ENCODE measurements at places on chromosomes 5 and 9.

GRCh38 chr5:54718656-54719055 is 201.1 kb downstream of the SNX18 start:
- peaks cover 11% of the 10 kb centered on the region for H3K4me1 ChIP-seq
- H3K4me3 ChIP-seq: no peak overlapping the region
- peak; percentile 68 for ATAC-seq
- no peaks in the 10 kb centered on the region for H3K27me3 ChIP-seq

- H3K36me3 ChIP-seq: no peaks in the 10 kb centered on the region
- peaks cover 41% of the 10 kb centered on the region for H3K27me3 ChIP-seq
- no peak for ATAC-seq
- H3K27ac ChIP-seq: no peak overlapping the region
- H3K4me3 ChIP-seq: no peak overlapping the region
These were observed 16.9 kb upstream of the CPLX2 start for GRCh38 chr5:175854231-175855040.

DNA sequence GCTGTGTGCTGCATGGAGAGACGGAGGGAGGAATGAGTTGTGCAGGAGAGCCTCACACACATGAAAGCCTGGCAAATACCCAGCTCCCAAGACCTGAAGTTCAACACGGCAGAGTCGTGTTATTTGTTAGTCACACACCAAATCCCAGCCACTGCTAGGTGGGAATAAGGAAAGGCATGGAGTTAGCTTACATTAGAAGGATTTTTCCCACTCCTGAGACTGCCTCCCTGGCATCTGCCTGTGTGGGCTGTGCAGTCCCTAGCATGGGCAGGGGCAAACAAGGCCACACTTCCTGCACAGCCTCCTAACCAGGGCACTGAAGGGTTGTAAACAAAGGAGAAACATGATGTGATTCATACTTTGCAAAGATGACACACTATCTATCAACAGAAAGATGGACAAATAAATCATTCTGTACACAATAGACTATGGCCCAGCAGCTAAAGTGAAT is 306.8 kb downstream of the SPOCK1 start:
- no peaks in the 10 kb centered on the region for H3K27me3 ChIP-seq
- no peak for ATAC-seq
- H3K36me3 ChIP-seq: no peaks in the 10 kb centered on the region
- no peak overlapping the region for H3K4me3 ChIP-seq
- H3K4me1 ChIP-seq: no peaks in the 10 kb centered on the region

DNA sequence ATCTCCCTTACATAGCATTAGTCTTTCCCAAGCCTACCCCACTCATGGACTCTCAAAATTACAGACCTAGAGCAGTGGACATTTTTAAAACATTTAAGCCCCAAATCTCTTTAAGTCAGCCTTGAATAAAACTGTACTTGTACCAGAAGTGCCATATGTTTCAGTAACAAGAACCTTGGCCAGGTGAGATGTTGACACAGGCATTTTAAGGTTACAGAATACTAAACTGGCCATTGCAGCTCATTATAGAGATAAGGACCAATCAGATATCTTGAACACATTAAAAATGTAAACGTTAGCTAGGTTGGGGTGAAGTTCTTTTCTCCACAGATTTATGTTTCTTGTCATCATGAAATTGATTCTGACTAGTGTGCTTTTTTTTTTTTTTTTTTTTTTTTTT is 103.8 kb upstream of the MIER3 start:
- no peaks in the 10 kb centered on the region for H3K36me3 ChIP-seq
- H3K27me3 ChIP-seq: peaks cover 7% of the 10 kb centered on the region
- H3K4me1 ChIP-seq: no peaks in the 10 kb centered on the region
- no peak for ATAC-seq
- no peak overlapping the region for H3K27ac ChIP-seq

- no peaks in the 10 kb centered on the region for H3K4me1 ChIP-seq
- no peaks in the 10 kb centered on the region for H3K36me3 ChIP-seq
- no peak overlapping the region for H3K27ac ChIP-seq
These were observed 55.7 kb upstream of the FANCC start for GRCh38 chr9:95373069-95373681.

DNA sequence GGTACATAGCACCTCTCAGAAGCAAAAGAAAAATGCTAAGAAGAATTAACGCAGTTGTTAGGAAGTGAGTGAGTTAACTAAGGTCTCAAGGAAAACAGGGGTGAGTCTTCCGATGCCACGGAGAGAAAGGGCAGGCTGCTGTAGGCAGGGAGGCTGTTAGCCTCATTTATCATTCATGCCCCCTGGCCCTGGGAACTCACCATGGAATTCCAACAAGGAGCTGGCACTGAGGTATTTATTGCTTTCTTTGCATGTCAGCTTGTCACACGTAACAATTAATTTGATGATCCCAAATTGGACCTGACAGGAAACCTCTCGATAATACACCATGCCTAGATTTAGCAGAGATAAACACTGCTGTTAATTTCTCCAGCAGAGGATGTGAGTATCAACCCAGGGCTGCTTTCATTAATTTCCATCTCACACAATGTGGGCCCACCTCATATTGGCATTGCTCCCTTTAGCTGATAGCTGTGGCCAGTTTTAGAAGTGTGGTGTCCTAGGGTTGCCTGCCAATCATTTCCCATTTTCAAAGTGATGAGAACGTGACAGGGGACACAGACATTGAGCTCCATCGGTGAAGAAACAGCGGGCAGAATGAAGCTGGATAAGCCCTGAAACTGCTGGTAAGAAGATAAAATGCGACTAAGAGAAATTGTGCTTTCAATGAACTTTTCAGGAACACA is 45.3 kb downstream of the DAP start:
- no peak overlapping the region for H3K4me3 ChIP-seq
- H3K36me3 ChIP-seq: peaks cover 47% of the 10 kb centered on the region
- no peaks in the 10 kb centered on the region for H3K27me3 ChIP-seq

GRCh38 chr9:37370968-37371563 is 51.4 kb upstream of the GRHPR start:
- no peaks in the 10 kb centered on the region for H3K4me1 ChIP-seq
- H3K27ac ChIP-seq: no peak overlapping the region
- ATAC-seq: no peak
- no peaks in the 10 kb centered on the region for H3K36me3 ChIP-seq
- H3K4me3 ChIP-seq: no peak overlapping the region

DNA sequence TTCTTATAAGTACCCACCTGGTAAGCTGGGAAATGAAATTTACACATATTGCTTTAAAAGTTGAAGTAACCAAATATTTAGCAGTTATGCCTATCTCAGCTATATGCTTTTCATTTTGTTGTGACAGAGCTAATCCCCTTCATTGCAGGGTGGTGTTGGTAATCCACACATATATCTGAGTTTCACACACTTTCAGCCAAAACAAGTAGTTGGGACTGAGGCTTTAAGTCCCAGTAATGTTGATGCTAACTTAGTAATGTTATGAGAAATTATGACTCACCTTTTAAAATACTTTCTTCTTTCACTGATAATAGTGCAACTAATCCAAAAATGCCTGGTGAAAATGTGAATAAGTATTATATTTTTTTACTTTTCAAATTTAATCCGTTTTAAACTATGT is 19.2 kb upstream of the RICTOR start:
- H3K4me3 ChIP-seq: no peak overlapping the region
- H3K36me3 ChIP-seq: no peaks in the 10 kb centered on the region
- H3K4me1 ChIP-seq: no peaks in the 10 kb centered on the region
- H3K27ac ChIP-seq: no peak overlapping the region
- H3K27me3 ChIP-seq: no peaks in the 10 kb centered on the region

- no peaks in the 10 kb centered on the region for H3K36me3 ChIP-seq
- peaks cover 11% of the 10 kb centered on the region for H3K4me1 ChIP-seq
- H3K27me3 ChIP-seq: no peaks in the 10 kb centered on the region
- ATAC-seq: no peak
- no peak overlapping the region for H3K27ac ChIP-seq
These were observed 84.5 kb downstream of the RFX3 start for GRCh38 chr9:3441197-3441816.

DNA sequence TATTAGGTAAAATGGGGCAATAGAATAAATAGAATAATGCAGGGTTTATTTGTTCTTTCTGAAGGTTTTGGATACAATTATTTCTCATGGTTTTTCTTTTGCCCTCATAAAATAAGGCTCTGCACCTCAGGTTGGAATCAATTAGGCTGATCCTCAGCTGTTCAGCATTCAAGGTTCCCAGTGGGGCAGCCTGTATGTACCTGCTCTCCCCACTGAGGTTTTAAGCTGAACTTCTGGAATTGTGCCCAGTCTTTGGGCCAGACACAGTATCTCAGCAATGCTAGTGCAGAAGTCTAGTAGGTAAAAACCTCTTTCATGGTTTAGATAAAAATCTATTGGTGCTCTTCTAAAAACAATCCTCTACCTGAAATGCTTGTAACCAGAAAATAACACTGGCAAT is 98.0 kb downstream of the EDIL3 start:
- no peak for ATAC-seq
- H3K4me1 ChIP-seq: no peaks in the 10 kb centered on the region
- no peaks in the 10 kb centered on the region for H3K27me3 ChIP-seq
- no peak overlapping the region for H3K4me3 ChIP-seq
- H3K36me3 ChIP-seq: no peaks in the 10 kb centered on the region
- H3K27ac ChIP-seq: no peak overlapping the region

GRCh38 chr9:127942216-127943010 is 4.8 kb upstream of the DPM2 start:
- no peaks in the 10 kb centered on the region for H3K27me3 ChIP-seq
- ATAC-seq: peak; percentile 53
- H3K36me3 ChIP-seq: no peaks in the 10 kb centered on the region
- H3K4me1 ChIP-seq: peaks cover 14% of the 10 kb centered on the region
- peak overlapping the region; percentile 55 for H3K27ac ChIP-seq

DNA sequence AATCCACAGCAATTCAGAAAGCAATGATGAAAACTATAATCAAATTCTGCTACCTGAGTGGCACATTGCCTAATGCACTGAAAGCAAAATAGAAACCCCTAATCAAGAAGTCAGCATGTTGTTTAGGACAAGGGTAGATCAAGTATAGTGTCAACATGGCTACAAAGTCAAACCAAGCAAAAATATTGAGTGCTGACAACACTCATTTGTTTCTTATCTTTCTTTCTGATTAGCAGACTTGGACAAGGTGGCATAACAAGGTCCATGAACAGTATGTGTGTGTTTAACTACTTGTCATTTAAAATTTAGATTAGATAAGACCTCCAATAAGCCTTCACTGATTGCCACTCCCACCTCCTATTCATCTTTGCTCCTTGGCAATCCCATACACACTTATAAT is 332.4 kb downstream of the KIAA0825 start:
- no peak overlapping the region for H3K4me3 ChIP-seq
- no peaks in the 10 kb centered on the region for H3K4me1 ChIP-seq
- no peaks in the 10 kb centered on the region for H3K36me3 ChIP-seq
- H3K27me3 ChIP-seq: no peaks in the 10 kb centered on the region
- H3K27ac ChIP-seq: no peak overlapping the region
- ATAC-seq: no peak

- no peak for ATAC-seq
- H3K36me3 ChIP-seq: no peaks in the 10 kb centered on the region
- H3K4me3 ChIP-seq: no peak overlapping the region
- no peak overlapping the region for H3K27ac ChIP-seq
- H3K4me1 ChIP-seq: no peaks in the 10 kb centered on the region
- no peaks in the 10 kb centered on the region for H3K27me3 ChIP-seq
These were observed 26.5 kb downstream of the OGN start for GRCh38 chr9:92377876-92378275.

DNA sequence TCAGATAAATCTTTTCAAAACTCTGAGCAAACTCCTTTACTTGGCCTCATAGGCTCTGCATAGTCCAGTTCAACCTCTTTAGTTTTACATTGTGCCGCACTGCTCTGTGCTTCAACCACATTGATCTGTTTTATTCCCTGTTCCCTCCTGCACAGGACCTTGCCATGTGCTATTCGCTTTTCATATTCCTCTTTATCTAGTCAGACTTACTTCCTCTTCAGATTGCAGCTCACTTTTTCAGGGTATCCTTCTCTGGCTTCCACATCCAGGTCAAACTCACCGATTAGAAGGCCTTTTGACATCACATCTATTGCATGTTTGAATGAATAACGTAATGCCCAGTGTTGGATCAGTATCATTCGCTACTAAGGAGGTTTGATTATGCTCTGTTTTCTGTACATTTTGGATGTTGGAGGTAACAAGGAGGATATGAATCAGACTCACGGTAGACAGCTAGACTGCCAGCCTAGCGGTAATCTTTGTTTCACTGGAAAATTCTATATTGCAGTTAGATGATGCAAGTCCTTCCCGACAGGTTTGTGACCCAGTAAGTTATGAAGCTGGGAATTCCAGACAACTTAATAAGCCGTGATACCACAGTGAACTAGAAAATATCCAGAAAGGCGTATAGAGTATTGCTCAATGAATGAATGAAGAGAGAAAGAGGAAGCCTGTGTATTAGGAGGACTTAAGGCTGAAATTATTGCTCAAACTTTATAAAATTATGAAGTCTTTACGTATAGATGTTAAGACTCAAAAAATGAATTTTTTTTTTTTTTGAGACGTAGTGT is 65.7 kb downstream of the IQGAP2 start:
- H3K4me3 ChIP-seq: no peak overlapping the region
- no peaks in the 10 kb centered on the region for H3K36me3 ChIP-seq
- no peaks in the 10 kb centered on the region for H3K4me1 ChIP-seq
- no peak for ATAC-seq
- no peaks in the 10 kb centered on the region for H3K27me3 ChIP-seq

DNA sequence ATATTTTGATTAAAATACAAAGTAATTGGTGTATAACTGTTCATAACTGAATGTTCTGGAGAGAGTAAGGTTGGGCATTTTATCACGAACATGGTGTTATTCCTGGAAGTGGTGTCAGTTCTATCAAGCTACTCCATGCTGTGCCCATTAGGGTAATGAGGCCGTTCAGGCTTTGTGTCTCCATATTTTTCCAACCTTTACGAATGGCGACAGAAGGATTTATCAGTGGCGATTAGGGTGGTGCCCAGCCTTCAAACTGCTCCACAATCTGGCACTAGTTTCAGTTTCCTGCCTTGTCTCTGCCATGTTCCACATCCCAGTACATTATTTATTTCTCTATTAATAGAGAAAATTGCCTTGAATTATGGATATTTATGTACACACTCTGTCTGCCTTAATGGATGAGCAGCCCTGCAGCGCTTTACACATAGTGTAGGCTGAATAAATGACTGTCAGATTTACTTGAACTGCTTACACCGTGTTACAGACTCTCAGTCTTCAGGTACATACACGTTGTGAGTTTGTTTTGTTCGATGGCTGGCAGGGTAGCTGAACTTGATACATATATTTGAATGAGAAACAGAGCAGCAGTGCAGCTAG is 23.9 kb upstream of the TMC1 start:
- ATAC-seq: no peak
- H3K4me1 ChIP-seq: no peaks in the 10 kb centered on the region
- no peaks in the 10 kb centered on the region for H3K36me3 ChIP-seq
- H3K27ac ChIP-seq: no peak overlapping the region
- H3K4me3 ChIP-seq: no peak overlapping the region

GRCh38 chr5:59528202-59528862 is 365.2 kb downstream of the PDE4D start:
- no peaks in the 10 kb centered on the region for H3K27me3 ChIP-seq
- no peaks in the 10 kb centered on the region for H3K4me1 ChIP-seq
- no peak overlapping the region for H3K4me3 ChIP-seq
- H3K27ac ChIP-seq: no peak overlapping the region
- no peak for ATAC-seq

Data from gastroesophageal sphincter (tissue), 4 donors.